ENCODE measurements at places on chromosomes 13 and 19. TPM values are rescaled to one million over a fixed set of nuclear protein-coding genes. Genes with fewer than 3 reads are reported as not detected.

Gene MUC16
- 16.2 TPM for total RNA-seq

Gene CCDC8
- 29.7 TPM for total RNA-seq

Gene C2CD4C
- 2.6 TPM for total RNA-seq

- peak; percentile 21 for DNase-seq
Observed at GRCh38 chr13:24618011-24618955, 61.9 kb upstream of the ATP12A start.

- no peak for DNase-seq
Observed at GRCh38 chr13:60351326-60351725, 45.7 kb upstream of the TDRD3 start.

DNA sequence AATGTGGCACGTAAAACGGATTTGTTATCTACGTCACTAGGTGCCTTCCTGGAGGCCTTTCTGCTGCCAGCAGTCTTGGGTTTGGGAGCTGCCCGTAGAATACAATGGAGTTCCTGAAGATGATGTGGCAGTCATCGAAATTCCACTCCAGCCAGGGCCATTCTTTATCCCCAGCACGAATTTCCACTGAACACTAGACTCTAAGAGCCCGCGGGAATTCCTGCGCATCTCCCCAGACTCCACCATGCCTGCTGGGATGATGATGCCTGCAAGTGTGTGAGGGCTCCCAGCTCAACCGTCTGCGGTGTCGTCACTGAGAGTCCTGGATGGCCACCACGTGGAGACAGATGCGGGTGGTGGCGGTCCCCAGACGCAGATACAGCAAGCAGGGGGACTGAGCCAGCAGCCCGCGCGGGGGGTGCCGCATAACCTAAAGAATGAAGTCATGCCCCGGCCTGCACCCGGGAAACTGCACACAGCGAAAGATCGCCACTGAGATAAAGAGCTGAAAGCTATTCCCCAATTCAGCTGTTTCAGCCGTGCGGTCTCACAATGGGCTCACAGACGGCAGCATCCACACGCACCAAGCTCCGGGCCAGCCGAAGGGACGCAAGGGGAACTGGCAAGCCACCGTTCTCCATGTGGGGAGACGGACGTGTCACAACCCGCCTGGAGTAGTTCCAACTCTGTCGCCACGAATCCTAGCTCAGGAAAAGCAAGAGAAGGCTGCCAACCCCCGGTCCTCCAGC is 41.1 kb downstream of the COL4A1 start:
- no peak for DNase-seq

GRCh38 chr13:39821977-39822376 is 166.5 kb downstream of the COG6 start:
- no peak for DNase-seq

DNA sequence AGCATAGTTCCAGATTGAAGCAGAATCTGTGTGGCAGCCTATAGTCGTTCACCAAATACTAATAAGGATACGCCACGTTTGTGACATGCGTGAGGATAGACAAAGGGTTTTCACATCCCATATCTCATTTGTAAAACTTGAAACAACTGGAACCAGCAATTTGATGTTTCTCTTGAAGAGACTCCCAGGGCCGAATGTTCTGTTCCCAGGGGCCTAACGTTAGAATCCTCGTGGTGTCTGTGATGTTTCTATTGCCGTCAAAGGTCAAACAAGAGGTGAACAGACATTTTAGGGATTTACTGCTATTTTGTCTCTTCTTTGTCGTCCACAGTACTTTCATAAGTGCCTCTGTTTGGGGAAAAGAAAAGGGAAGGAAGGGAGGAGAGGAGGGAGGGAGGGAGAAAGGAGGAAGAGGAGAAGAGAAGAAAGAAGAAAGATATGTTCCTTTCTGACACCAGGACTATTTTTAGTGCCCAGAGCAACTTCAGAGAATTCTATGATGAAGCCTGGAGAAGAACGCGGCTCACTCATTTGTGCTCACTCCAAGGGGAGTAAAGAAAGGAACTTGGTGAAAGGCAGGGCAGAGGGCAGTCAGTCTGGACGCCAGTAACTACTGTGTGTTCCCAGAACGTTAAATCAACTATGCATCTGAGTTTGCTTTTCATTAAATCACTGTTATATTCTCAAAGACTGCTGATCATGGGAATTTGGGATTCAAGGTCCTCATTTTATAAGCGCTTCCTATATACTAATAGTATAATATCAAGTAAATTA is 154.5 kb downstream of the DCT start:
- DNase-seq = no peak

DNA sequence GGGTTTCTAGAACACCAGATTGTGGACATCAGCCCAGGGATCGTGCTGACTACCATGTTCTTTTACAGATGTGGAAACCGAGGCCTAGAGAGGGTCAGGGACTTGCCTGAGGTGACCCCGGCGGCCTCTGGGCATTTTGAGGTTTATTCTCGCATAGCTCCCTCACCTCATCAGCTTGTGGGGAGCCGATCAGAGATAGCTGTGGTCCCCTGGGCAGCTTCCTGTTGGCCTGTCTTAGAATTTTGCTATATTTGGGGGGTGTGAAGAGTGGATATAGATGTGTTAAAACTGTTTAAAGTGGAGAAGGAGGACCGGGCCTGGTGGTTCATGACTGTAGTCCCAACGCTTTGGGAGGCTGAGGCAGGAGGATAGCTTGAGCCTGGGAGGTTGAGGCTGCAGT is 6.9 kb downstream of the ARHGEF1 start:
- no peak for DNase-seq

DNA sequence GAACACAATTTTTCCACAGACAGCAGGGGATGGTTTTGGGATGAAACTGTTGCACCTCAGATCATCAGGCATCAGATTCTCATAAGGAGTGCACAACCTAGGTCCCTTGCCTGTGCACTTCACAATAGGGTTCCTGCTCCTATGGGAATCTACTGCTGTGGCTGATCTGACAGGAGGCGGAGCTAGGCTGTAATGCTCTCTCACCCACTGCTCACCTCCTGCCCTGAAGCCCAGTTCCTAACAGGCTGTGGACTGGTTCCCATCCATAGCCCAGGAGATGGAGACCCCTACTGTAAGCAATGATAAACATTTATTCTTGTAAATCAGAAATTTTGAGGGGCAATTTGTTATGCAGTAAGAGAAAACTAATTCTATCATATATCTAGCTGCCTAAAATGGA is 1234.7 kb downstream of the SLITRK1 start:
- no peak for DNase-seq

DNA sequence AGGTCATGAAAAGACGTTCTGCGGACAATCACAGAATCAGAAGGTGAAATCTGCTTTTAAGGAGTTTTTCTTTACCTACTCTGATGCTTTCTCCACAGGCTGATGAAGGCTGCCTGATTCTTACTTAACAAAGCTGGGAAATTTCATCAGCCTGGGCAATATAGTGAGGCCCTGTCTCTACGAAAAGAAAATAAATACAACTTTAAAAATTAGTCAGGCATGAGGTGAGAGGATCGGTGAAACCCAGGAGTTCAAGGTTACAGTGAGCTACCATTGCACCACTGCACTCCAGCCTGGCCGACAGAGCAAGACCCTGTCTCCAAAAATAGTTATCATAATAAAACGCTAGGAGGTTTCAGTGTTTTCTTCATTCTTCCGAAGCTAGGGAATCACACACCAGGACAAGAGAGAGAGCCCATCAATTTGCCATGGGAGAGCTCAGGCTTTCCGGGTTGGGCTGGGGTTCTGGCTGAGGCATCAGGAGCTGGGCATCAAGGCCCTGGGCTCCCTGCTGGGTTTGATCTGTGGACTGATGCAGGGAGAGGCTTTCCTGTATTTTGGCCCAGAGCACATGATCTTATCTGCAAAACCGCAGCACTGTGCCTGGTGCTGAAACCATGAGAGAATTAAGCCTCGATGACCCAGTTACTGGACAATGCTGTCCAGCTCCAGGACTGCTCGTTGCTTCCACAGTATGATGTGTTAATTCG is 25.1 kb upstream of the CEBPG start:
- no peak for DNase-seq

DNA sequence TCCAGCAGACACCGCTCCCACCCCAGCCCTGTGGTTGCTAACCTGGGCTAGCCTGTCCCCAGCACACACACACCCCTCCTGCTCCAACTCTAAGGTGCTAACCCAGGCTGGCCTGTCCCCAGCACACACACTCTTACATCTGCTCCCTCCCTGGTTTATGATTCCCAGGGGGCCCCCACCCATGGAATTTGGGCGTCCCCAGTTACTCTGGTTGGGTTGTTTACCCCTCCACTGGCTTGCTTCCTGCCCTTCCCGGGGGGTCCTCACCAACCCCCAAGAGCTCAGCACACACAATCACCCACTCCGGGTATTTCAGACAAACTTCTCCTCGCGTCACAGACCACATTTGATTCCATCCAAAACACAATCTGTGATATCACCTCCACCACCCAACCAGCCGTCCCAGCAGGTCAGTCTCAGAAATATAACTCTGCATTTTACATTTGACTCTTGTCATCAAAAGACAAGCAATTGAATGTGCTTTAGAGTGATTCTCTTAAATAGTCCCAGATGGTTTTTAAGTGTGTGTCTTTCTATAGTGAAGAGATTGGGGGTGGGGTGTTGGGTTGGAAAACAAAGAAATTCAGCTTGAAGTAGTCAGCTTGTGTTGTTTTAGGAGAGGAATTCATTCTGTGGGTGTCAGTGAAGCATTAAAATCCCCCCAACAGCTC is 20.1 kb downstream of the COL4A2 start:
- DNase-seq = no peak

DNA sequence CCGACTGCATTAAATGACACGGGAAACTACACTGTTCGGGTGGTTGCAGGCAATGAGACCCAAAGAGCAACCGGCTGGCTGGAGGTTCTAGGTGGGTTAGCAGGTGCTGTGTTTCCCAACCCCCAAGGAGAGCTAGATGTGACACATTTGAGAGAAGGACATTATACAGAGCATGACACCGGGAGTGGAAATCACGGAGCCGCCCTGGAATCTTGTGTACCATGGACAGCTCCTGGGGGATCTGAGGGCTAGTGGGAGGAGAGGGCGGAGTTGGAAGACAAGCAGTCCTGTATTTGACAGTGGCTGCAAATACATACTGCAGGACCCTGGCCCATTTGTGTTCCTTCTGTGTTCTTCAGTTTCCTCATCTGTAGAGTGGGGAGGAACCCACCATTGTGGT is 2.3 kb downstream of the CEACAM18 start:
- no peak for DNase-seq

DNA sequence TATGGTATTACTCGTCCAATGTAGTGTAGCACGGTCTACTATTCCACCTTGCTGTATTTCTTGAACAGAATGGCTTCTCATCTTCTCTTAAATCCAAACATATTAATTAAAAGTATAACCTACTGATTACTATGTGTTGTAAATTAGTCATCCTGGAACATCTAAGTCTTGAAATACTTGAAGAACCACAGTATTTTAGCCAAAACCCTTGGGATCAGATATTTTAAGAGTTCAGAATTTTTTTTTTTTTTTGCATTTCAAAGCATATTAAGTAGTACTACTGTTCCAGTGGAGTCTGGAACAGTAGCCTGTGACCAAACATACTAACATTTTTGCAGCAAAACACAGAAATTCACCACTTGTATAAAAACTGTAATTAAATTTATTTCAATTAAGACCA is 30.1 kb downstream of the ZC3H13 start:
- no peak for DNase-seq

Data from breast epithelium (tissue), 4 donors.